ENCODE measurements at places on chromosomes 4 and X.

DNA sequence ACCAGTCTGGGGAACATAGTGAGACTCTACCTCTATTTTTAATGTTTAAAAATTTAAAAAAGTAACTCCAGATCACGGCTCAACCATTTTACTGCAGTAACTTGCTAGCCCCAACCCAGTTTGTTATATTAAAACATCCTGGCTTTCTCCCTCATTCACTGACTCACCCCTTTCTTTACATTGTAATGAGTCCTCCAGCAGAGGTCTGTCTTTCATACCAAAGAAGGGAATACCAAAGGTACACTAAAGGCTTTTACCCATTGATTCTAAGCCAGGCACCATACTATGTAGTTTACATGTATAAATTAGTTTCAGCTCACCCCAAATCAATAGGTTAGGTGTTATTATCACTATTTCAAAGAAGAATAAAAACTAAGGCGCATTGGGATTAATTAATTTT lies 286.9 kb downstream of the PACRGL start:
- no peak for DNase-seq

DNA sequence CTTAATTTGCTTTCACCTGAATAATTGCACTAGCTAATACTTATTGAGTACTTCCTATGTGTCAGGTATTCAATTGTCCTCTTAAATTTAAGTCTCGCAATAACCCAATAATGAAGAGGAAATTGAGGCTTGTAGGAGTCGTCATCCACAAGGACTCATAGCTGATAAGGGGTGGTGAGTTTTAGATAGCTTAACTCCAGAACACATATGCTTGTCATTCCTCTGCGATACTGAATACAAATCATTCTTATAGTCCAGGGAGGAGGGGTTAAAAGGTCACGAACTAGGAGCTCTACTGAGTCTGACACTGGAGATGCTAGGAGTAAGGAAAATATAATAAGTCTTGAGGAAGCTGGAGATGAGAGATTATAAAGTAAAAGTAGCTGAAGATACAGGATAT lies 1.4 kb upstream of the PACRGL start:
- DNase-seq = no peak

GRCh38 chr4:122776916-122777315 lies 44.4 kb downstream of the BBS12 start:
- no peak for DNase-seq

DNA sequence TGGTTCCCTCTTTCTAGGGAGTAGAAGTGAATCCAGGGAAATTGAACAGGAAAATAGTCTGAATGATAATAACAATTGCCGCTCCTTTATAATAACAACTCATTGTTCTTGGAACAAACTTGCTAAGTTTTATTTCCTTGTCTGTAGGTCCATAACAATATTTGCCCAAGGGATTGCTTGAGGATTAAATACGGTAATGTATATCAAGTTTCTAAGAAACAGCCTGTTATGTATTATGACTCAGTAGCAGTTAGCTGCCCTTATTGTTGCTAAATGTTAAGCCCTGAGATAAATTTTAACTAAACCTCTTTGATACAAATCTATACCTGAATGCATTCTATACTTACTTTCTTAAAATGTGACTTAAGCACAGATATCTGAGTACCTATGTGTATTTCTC lies 215.9 kb upstream of the AADAT start:
- DNase-seq = no peak

- no peak for DNase-seq
Measured at GRCh38 chr4:81876106-81876505, 404.4 kb upstream of the RASGEF1B start.

- no peak for DNase-seq
Measured at GRCh38 chr4:80079255-80079923, 6.4 kb upstream of the ANTXR2 start.

DNA sequence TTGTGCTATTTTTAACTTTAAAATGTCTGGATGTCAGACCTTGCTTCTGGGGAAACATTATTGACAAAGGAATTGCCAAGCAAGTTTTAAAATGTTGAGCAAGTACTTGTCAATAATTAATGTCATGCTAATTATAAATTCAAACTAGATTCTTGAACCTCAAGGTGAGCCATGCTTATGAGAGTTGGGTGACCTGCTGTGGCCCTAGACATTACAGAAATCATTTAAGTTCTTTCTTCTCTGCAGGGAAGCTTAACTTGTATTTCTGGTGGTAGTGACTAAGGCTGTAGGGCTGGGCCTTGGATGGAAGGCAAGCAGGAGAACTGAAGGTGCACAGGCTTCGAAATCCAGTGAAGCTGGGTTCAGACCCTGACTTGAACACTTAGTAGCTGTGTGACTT lies 14.8 kb upstream of the UCHL1 start:
- no peak for DNase-seq

DNA sequence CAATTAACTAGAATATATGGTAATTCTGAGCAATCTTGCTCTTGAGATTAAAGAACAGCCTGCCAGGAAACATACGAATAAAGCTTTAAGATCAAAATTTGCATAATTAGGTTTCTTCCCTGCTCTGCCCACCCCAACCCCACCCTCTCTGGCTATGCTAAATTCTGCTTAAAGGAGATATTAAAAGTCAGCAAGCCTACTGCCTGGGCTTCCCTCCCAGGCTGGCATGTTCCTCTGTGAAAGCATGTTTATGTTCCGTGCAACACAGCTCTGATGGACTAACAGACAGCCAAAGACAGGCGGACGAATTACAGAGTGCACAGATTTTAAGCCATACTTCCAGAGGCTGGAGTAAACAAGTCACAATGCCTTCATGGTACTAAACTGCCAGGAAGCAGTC lies 28.4 kb downstream of the CD99L2 start:
- DNase-seq = no peak

- no peak for DNase-seq
Measured at GRCh38 chr4:128338634-128339355, 51.2 kb upstream of the PGRMC2 start.

DNA sequence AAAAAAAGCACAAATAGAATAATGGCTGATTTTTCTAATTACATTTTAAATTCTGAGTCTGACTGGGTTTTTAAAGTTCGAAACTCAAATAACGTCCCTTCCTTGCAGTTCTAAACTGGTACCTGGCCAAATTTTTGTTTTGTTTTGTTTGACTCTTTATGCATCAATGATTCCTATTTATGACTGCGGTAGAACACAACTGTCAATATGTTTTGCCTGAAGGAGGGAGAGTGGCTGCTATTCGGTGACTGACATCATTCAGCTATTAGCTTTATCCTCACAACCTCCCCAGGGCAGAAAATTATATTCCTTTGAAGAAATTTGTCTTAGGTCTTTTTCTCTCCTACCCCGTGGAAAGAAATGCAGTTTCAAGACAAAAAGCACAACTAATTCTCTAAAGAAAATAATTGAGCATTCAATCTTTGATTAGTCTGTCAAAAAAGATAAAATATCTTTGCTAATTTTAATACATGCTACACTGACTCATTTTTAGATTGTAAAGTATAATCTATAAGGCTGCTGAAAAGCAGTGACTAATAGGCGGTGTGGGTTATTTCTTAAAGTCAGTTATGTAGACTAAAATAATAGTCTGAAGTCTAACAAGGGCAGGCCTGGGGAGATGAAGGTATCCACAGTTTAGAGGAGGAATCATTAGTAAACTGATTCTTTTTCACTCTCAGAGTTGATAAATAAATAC lies 61.9 kb downstream of the TMEM150C start:
- DNase-seq = no peak

DNA sequence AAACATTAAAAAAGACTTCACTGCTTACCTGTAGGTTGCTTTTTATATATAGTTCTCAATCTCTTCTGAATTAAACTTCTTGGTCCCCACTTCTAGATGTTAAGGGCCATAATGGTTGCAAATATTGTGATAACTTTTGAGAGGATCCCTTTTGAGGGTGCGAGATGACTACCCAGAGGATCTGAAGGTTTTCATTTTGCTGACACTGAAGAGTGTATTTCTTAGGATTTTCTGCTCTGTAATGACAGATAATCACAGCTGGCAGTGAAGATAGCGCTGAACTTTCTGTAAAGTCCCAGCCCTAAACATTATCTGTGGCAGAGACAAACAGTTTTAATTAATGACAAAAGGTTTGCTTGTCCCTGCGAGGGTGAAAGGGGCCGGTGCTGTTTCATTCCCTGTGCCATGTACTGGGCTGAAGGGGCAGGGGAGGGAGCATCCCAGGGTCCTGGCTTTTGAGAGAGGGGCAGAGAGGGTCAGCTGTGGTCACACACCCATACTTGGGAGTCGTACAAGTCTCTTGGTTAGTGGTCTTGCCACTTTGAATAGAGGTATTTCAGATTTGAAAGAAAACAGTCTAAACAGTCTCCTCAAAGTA lies 22.2 kb downstream of the CLCN4 start:
- no peak for DNase-seq

GRCh38 chr4:39259571-39260330 lies 77.4 kb downstream of the WDR19 start:
- DNase-seq = no peak

- no peak for DNase-seq
Measured at GRCh38 chrX:72165551-72165950, 16.0 kb upstream of the PIN4 start.

DNA sequence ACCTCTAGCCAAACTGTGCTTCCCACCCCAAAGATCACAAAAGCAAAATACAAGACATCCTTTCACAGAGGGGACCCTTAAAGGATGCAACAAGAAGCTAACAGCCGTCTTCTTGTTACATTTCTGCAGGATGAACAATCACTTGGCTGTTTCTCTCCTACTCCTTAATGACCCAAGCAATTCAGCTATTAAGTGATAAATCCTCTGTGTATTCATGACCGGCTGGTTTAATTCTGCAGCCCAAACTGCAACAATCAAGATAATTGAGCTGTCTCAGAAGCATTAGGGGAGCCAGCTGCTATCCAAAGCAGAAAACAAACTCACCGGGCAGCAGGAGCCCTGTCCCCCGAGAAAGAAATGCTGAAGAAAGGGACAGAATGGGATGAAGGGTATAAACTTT lies 85.9 kb upstream of the ACSL4 start:
- no peak for DNase-seq
